Stimulated activated effector memory CD8-positive, alpha-beta T cell treated with anti-CD3 and anti-CD28 coated beads, Interleukin-12 subunit alpha, Interleukin-12 subunit beta, amount 100 ng/mL, for 72 hours (primary cell): ENCODE measurements at places on chromosomes 12 and 14.

- DNase-seq: no peak
Measured at GRCh38 chr12:120102189-120103043, 14.1 kb downstream of the RAB35 start.

GRCh38 chr12:56957229-56958052 is at the start of gene RDH16:
Gene RDH16, minus strand, starts transcription at chr12:56957608. Its CDS starts 146 bp downstream, at chr12:56957462.
- DNase-seq: no peak

GRCh38 chr14:51357250-51357649 is 117.2 kb downstream of the TMX1 start:
- no peak for DNase-seq

- DNase-seq: no peak
Measured at GRCh38 chr12:57456145-57456700, 1.1 kb downstream of the INHBE start.

GRCh38 chr14:99004112-99004511 is 267.9 kb downstream of the BCL11B start:
- no peak for DNase-seq

GRCh38 chr12:33529031-33529430 is 89.4 kb upstream of the SYT10 start:
- no peak for DNase-seq

DNA sequence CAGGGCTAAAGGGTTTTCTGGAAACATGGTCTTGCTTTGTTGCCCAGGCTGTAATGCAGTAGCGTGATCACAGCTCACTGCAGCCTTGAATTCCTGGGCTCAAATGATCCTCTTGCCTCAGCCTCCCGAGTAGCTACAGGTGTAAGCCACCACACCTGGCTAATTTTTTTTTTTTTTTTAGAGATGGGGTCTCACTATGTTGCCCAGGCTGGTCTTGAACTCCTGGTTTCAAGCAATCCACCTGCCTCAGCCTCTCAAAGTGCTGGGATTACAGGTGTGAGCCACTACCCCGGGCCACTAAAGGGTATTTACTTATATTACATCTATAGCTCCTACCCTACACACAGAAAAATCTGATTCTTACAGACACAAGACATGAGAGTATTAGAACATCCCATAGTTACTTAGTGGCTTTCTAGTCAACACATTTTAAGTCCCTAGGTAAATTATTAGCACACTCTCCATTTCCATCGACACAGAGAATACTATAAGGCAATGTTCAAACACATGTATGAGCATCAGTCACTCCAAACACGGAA is 6.2 kb upstream of the DCAF11 start:
- DNase-seq: no peak

DNA sequence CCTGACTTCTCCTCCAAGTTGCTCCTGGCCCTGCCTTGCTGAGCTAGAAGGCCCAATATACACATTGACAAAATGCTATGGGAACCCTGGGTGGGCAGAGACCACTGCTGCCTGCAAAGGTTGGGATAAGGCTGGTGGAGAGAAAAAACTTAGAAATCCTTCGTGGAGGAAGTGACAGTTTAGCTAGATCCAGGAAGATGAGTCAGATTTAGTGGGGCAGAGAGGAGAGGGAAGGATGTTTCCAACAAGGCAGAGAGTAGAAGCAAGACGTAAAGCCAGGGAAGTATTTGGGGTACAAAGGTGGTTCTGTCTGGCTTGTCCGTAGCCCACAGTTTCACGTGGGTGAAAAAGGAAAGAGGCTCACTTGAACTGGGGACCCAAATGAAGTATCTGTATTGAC is 69.0 kb upstream of the CLMN start:
- no peak for DNase-seq

DNA sequence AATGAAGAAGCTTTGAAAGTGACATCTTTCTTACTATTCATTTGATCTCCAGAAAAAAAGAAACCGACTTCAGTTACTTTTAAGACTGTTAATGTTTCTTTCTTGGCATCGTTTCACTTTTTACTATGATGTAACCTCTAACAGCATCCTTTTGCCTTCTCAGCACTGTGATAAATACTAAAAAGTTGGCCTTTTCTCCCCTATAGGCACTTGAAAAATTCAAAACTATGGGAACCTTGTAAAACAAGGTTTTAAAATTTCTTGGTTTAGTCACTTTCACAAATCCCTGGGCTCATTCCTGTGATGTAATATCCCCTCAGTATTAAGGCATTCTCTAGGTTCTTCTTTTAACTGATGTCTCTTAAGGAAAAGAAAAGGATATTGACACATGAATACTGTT is 281.8 kb downstream of the EGLN3 start:
- no peak for DNase-seq

GRCh38 chr14:22653012-22653621 is 9.0 kb upstream of the OR6J1 start:
- peak; percentile 64 for DNase-seq

GRCh38 chr14:52473557-52473956 is 78.7 kb downstream of the TXNDC16 start:
- DNase-seq: no peak
